ENCODE measurements at places on chromosomes 12 and 14. TPM values are rescaled to one million over a fixed set of nuclear protein-coding genes. Genes with fewer than 3 reads are reported as not detected.

DNA sequence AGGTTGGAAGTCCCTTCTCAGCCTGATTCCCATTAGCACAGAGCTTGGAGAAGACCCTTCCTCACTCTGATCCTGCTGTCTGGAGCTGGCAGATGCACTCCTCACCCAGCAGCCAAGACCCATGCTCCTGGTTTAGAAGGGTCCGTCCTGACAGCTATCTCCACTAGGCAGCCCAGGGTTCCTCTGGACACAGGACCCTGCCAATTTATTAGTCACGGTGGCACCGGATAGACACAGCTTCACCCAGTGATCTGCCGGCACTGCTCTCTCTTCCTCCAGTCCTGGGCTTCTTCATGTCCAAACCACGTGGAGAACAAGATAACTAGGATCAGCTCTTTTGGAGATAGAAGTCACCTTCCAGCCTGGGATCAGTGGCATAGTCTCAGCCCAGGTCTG lies 26.2 kb upstream of the TCL1B start:
- H3K4me3 ChIP-seq = no peak overlapping the region
- H3K36me3 ChIP-seq = no peaks in the 10 kb centered on the region
- DNase-seq = no peak

The C12orf42 gene
- total RNA-seq = not detected

DNA sequence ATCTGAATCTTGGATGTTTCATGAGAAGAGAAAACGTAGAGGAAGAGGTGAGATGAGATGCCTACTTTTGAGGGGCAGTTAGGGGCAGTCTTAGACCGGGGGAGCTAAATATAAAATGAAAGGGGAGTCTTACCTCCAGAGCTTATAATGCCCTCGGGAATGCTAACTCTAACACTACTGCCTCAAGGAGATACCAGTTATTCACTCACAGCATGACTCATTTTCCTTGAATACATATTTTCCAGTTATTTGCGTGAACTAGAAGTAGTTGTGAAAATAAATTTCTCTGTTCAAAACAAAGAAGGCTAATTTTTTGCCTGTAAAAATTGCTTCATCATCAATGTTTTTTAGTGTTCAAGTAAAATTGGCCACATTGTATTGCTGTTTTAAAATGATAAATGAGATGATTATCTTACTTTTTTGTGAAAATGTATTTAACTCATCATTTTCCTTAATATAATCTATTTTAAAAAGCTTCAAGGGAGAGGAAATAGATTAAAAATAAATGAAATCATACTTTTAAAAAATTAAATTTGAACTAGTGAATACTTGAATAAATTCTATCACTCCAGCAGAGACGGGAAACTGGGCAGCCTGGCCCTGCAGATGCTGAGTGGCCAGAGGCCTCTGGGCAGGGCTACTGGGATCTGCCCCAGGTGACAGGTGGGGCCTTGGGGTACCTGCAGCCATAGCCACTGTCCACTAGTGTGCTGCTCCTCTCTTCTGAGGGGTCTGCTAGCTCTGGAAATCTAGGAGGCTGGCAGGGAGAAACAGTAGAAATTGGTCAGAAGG lies 339.3 kb downstream of the EGLN3 start:
- peaks cover 16% of the 10 kb centered on the region for H3K4me1 ChIP-seq
- H3K36me3 ChIP-seq = no peaks in the 10 kb centered on the region
- DNase-seq = no peak

The PPP1R1A gene
- not detected for total RNA-seq

DNA sequence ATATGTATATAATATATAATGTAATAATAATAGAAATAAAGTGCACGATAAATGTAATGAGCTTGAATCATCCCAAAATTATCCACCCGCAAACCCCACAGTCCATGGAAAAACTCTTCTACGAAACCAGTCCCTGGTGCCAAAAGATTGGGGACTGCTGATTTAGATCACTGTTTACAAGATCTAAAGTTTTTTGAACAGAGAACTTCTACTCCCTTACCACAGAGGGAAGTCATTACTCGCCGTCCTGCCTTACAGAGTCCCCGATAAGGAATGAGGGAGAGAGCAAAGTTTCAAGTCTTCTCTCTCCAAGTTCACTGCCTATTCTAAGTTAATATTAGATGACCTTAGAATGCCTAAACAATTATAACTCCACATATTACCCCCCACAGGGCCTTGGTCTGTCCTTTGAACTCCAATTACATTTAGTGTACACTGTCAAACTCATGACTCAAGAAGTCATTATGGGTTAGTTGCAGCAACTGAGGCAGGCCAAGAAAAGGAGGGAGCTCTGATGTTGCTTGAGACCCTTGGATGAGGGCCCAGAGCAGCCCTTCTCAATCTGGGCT lies 21.8 kb upstream of the DHRS4 start:
- H3K27me3 ChIP-seq = peaks cover 16% of the 10 kb centered on the region
- no peak overlapping the region for H3K27ac ChIP-seq
- H3K36me3 ChIP-seq = no peaks in the 10 kb centered on the region
- no peak overlapping the region for H3K4me3 ChIP-seq

- no peaks in the 10 kb centered on the region for H3K36me3 ChIP-seq
- H3K4me3 ChIP-seq = no peak overlapping the region
- peaks cover 9% of the 10 kb centered on the region for H3K4me1 ChIP-seq
- H3K27ac ChIP-seq = no peak overlapping the region
- no peak for DNase-seq
- H3K27me3 ChIP-seq = peaks cover 8% of the 10 kb centered on the region
Observed at GRCh38 chr14:56515739-56516138, 63.9 kb upstream of the TMEM260 start.

DNA sequence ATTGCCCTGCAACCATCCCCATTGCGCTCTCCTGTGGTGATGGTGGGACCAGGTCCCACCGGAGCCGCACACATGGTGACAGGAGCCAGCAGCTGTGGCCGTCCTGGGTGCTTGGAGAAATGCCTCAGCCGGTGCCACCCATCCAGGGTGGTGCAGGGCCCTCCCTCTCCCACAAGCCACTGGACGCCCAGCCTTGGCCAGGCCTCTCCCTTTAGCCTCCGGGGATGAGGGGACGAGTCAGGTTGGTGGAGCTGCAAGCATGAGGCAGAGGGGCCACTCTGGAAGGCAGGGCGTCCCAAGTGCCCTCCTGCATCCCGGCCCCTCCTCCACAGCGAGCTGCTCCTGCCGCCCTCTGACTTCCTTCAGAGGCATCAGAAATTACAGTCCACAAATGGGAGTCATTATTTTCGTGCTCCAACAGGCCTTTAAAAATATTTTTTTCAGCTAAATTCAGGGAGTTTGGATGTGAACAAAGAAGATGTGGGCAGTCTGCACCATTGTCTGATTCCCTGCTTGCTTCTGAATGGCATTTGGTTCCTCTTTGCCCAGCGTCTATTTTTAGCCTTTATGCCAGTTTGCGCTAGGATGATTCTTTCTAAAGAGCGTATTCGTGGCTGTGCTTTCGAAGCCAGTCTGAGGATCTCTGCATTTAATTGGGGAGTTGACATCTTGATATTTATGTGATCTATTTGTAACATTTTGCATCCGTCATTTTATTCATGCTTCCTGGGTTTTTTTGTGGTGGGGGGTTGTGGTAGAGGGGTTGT lies 189.4 kb downstream of the ADGRD1 start:
- H3K36me3 ChIP-seq = no peaks in the 10 kb centered on the region
- H3K4me1 ChIP-seq = peaks cover 12% of the 10 kb centered on the region
- H3K27me3 ChIP-seq = peaks cover 5% of the 10 kb centered on the region
- H3K4me3 ChIP-seq = no peak overlapping the region
- no peak for DNase-seq
- no peak overlapping the region for H3K27ac ChIP-seq

DNA sequence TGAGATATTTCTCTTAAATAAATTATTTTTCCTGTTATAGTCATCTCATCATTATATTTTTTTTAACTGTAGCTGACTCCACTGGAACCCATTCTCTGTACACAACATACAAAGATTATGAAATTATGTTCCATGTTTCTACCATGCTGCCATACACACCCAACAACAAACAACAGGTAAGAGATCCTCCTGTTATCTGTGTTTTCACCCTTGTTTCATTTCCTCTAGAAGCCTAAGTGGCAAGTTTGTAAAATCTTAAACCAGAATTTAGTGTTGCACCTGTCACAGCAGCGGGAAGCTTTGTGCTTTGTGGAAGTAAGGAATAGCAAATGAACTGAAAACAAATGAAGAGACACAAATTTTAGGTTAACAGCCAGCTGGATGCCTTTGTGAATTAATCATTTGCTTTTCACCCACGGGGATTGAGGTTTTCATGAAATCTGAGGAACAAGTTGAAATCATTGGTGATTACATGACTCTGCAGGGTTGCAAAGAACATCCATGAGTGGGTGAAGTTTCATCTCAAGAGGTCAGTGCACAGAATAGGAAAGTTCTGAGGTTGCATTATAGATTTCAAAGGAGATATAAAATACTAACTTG lies 273.9 kb upstream of the RGS6 start:
- no peak for DNase-seq
- peaks cover 35% of the 10 kb centered on the region for H3K4me1 ChIP-seq
- no peaks in the 10 kb centered on the region for H3K27me3 ChIP-seq
- no peak overlapping the region for H3K4me3 ChIP-seq

GRCh38 chr14:68630081-68630571 lies 162.7 kb downstream of the ZFP36L1 start:
- no peaks in the 10 kb centered on the region for H3K36me3 ChIP-seq
- peaks cover 21% of the 10 kb centered on the region for H3K4me1 ChIP-seq
- H3K27me3 ChIP-seq = no peaks in the 10 kb centered on the region
- H3K27ac ChIP-seq = no peak overlapping the region
- no peak overlapping the region for H3K4me3 ChIP-seq
- DNase-seq = no peak

The MOK gene
- 10.1 TPM for total RNA-seq

DNA sequence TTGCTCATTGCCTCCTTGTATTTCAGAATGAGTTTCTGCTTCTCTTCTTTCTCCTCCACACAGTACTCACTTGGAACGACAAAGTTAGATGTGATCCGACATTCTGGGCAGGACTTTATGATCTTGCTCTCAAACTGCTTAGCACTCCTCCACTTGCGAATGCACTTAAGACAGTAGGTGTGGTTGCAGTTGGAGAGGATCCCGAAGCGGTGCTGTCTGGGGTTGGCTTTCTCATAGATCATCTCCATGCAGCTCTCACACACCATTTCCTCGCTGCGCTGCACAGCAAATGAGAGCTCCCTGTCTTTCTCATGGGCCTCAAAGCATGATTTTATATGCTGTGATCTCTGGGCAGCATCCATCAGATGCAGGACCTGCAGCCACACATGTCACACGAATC lies 245.7 kb downstream of the C12orf50 start:
- H3K4me1 ChIP-seq = peaks cover 21% of the 10 kb centered on the region
- H3K4me3 ChIP-seq = no peak overlapping the region
- DNase-seq = no peak
- H3K27me3 ChIP-seq = no peaks in the 10 kb centered on the region

GRCh38 chr14:96889091-96889490 lies 91.9 kb downstream of the VRK1 start:
- H3K4me3 ChIP-seq = no peak overlapping the region
- H3K36me3 ChIP-seq = no peaks in the 10 kb centered on the region
- peaks cover 5% of the 10 kb centered on the region for H3K4me1 ChIP-seq

DNA sequence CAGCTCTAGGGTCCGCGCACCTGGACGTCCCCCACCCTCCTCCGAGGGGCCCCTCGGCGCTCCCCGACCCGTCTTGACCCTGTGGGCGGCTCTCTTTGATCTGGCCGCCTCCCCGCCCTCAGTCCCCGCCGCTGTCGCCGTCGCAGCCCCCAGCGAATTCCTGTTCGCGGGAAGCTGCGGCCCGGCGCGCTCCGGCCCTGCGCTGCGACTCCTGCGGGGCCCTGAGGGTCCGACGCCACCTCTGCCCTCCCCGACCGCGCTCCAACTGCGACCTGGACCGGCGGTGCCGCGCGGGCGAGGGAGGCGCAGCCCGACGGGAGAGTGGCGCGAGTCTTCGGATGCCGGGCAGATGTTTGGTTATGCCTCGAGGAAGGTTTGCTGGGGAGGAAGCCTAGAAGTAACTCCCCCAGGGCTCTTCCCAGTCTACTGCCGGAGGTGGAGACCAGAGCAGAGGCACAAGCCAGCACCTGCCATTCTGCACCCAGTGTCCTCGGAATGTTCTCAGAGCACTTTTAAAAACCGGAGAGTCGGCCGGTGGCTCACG lies 440 bp upstream of the ISM2 start:
- peaks cover 4% of the 10 kb centered on the region for H3K4me1 ChIP-seq
- H3K27me3 ChIP-seq = peaks cover 11% of the 10 kb centered on the region
- peaks cover 5% of the 10 kb centered on the region for H3K36me3 ChIP-seq
- DNase-seq = no peak
- no peak overlapping the region for H3K27ac ChIP-seq
- peak overlapping the region; percentile 57 for H3K4me3 ChIP-seq

The KRT74 gene
- total RNA-seq = not detected

The CFAP251 gene
- total RNA-seq = 4.5 TPM

- H3K4me1 ChIP-seq = no peaks in the 10 kb centered on the region
- H3K36me3 ChIP-seq = no peaks in the 10 kb centered on the region
- H3K27ac ChIP-seq = no peak overlapping the region
- DNase-seq = no peak
- peaks cover 10% of the 10 kb centered on the region for H3K27me3 ChIP-seq
Observed at GRCh38 chr14:72024043-72024407, 91.8 kb downstream of the RGS6 start.

- H3K27me3 ChIP-seq = no peaks in the 10 kb centered on the region
- no peak overlapping the region for H3K4me3 ChIP-seq
- no peak for DNase-seq
- no peaks in the 10 kb centered on the region for H3K36me3 ChIP-seq
Observed at GRCh38 chr14:44448951-44449358, 58.1 kb downstream of the FSCB start.

GRCh38 chr14:80718940-80719339 lies 222.6 kb downstream of the CEP128 start:
- H3K4me3 ChIP-seq = no peak overlapping the region
- H3K27me3 ChIP-seq = no peaks in the 10 kb centered on the region
- no peak overlapping the region for H3K27ac ChIP-seq
- no peak for DNase-seq
- H3K4me1 ChIP-seq = no peaks in the 10 kb centered on the region

GRCh38 chr14:76375947-76376404 lies at the start of gene ESRRB:
Gene ESRRB, plus strand, starts transcription at chr14:76376137. Its CDS starts 265 bp downstream, at chr14:76376402.
- H3K27ac ChIP-seq = no peak within 1 kb of the TSS
- H3K4me1 ChIP-seq = peaks cover 13% of the 10 kb centered on the region
- peaks cover 74% of the 10 kb centered on the region for H3K27me3 ChIP-seq
- H3K4me3 ChIP-seq = peak within 1 kb of the TSS; percentile 84
- H3K36me3 ChIP-seq = no peaks in the 10 kb centered on the region

The ABHD12B gene
- total RNA-seq = not detected

The OTX2 gene
- not detected for total RNA-seq

GRCh38 chr14:82009076-82009475 lies 475.4 kb upstream of the SEL1L start:
- no peak for DNase-seq
- no peaks in the 10 kb centered on the region for H3K4me1 ChIP-seq
- H3K4me3 ChIP-seq = no peak overlapping the region
- H3K27me3 ChIP-seq = no peaks in the 10 kb centered on the region

All from chondrocyte (in vitro differentiated cells).